ENCODE measurements at places on chromosomes 3 and 15. TPM values are rescaled to one million over a fixed set of nuclear protein-coding genes. Genes with fewer than 3 reads are reported as not detected.

ALDH1L1 gene
- total RNA-seq: 1.0 TPM

DNA sequence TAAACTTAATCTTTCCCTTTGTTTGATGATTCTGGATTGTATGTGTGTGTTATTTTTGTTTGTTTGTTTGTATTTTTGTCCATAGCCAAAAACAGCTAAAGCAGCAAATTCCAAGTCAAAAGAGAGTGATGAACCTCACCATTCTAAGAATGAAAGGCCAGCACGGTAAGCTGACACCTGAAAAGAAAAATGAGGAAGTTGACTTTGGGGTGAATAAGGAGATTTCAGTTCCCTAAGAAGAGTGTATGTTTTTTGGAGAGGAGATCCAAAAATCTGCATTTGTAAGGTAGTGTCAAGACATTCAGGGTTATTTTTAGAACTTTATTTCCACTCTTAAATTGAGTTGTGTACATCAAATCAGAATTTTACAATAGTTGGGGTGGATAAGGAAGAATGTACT is 52.3 kb upstream of the UTS2B start:
- DNase-seq: no peak

DNA sequence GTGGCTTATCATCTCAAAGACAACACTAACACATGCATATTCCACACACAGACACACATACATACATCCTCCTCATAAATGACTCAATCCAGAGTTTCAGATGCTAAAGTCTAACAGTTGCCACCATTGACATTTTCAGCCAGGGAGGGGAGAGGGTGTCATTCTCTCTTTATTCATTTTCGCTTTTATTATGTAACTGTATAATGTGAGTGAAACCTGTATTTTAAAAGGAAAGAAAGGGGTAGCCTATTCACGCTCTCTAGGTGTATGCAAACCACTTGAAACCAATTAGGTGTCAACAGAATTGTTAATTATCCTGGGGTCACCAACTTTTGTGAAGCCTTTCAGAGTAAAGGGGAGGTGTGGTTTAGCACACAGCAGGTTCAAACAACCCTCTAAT is 1282.9 kb downstream of the ROBO2 start:
- DNase-seq: no peak

DNA sequence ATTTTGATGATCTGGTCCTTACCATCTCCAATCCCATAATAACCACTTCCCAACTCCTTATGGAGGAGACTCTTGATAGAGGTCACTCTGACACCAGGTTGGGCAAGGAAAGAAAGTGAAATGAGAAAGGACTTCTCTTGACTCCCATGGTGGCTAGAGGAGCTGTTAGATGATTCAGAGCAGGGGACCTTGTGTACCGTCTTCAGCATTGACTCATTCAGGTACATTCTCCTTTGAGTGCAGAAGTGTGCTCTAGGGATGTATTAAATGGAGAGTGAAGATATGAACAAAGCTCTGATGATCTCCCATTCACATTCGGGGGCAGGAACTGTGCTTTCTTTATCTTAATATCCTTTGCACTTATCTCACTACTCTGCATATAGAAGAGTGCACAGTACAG is 46.3 kb upstream of the GAP43 start:
- DNase-seq: no peak

ZNF148 gene
- total RNA-seq: 22.8 TPM

DNA sequence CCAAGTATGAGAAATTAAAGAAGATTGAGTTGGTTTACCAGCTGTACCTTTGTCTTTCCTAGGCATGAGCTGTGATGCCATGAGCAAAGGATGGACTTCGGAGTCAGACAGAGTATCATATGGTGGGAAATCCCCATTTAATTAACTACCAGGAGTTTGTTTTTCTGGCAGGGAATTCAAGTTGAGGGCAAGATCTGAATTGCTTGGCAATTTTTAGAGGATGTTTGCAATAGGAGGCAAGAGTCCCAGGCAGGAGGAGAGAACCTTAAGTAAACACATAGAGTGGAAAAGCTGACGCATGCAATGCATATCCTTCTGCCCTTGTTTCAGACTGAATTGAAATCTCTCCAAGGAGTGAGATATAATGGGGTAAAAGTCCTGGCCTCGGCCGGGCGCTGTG is 569.7 kb upstream of the MDFIC2 start:
- DNase-seq: no peak

DNA sequence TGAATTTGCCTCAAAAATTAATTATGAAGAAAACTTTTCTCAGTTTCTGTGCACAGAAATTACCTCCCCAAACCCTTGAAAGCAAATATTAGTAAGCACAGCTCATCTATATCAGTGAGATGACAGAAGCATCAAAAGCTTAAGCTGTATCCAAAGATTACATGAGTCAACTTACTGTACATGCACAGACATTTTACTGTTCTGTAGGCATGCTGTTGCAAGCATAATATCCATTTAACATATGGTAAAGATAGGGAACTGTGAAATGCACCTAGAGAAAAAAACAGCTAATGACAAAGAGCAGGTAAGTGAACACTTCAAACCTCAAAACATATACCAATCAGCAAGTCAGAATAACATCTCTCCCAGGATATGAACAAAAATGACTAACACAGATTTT is 20.9 kb downstream of the SHOX2 start:
- no peak for DNase-seq

ESYT3 gene
- total RNA-seq: 3.5 TPM

EXD1 gene
- total RNA-seq: not detected

CCNB2 gene
- 15.8 TPM for total RNA-seq

DNA sequence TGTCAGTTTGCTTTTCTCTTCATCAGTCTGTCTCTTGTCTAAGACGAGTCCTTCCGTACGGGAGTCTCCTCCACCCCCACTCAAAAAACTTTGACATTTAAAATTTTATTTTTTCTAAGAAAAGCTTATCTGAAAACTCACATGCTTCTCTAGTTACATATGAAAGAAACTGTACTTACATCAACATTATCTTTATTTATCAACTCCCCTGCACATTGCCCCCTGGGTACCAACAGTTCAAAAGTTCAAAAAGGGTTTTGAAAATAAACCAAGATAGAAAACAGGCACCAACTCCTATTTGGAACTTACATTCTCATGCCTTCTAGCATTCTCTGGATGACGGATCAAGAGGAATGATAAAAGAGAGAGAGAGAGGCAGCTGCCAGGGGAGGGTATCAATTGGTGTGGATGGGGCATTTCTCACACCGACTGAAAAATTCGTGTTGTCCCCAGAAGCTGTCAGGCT is 182.5 kb downstream of the FOXP1 start:
- DNase-seq: no peak

DNA sequence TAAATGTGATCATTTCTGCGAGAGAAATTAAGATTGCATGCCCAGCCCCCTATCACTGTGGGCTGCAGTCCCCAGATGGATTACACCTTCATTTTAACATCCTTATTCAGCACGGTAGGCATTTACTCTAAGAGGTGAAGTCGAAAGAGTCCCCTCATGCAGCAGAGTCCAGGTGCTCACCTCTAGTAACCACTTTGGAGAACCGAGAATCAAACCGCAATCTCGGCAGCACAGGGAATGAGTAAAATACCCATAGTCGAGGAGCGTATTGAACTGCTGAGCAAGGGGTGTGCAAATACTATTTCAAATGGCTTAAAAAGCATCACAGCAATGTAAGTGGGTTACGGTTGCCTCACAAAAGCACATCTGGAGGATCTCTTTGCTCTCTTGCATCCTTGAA is 298.6 kb upstream of the ICE2 start:
- DNase-seq: no peak

DNA sequence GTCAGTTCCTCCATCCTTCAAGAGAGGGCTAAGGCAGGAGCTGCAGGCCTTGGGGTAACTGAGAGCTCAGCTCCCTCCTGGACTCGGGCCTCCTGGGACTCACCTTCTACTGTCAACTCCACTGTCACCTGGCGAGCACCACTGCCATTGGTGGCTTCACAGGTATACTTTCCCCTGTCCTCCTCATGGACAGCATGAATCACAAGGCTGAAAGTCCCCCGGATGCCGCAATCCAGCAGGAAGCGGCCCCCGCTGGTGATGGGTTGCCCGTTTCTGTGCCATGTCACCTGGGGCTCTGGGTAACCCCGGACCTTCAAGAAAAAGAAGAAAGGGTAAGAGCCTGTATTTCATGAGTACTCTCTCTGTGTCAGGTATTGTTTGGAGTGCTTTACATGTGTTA is 131.9 kb downstream of the MYLK start:
- DNase-seq: no peak

Data from kidney epithelial cell (primary cell).